ENCODE measurements at places on chromosomes 1 and 21. TPM values are rescaled to one million over a fixed set of nuclear protein-coding genes. Genes with fewer than 3 reads are reported as not detected.

GRCh38 chr1:70811815-70812214 lies 235.8 kb downstream of the PTGER3 start:
- H3K27ac ChIP-seq = no peak overlapping the region
- DNase-seq = peak; percentile 86
- no peaks in the 10 kb centered on the region for H3K27me3 ChIP-seq
- H3K4me3 ChIP-seq = no peak overlapping the region

DNA sequence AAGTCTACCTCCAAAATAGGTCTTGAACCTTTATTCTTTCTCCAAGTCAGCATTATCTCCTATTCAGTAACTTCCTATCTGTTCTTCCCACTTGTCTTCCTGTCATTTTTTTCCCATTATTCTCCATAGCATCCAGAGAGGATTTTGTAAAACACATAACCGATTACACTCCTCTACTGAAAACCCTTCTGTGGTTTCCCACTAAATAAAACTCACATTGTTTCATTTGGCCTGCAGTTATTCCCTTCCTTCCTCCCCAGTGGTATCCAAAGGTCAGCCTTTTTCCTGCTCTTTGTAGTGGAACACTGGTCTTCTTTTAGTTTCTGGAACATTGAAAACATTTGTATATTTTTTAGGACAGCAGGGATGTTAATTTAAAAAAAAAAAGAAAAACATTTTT lies 266.0 kb downstream of the GPR52 start:
- H3K4me1 ChIP-seq = no peaks in the 10 kb centered on the region
- H3K4me3 ChIP-seq = no peak overlapping the region
- H3K36me3 ChIP-seq = no peaks in the 10 kb centered on the region
- H3K27ac ChIP-seq = no peak overlapping the region
- no peak for DNase-seq
- no peaks in the 10 kb centered on the region for H3K27me3 ChIP-seq

GRCh38 chr21:41526478-41527087 lies 18.6 kb upstream of the TMPRSS2 start:
- no peak overlapping the region for H3K4me3 ChIP-seq
- no peaks in the 10 kb centered on the region for H3K4me1 ChIP-seq
- H3K36me3 ChIP-seq = no peaks in the 10 kb centered on the region
- DNase-seq = no peak
- H3K27ac ChIP-seq = no peak overlapping the region
- no peaks in the 10 kb centered on the region for H3K27me3 ChIP-seq

DNA sequence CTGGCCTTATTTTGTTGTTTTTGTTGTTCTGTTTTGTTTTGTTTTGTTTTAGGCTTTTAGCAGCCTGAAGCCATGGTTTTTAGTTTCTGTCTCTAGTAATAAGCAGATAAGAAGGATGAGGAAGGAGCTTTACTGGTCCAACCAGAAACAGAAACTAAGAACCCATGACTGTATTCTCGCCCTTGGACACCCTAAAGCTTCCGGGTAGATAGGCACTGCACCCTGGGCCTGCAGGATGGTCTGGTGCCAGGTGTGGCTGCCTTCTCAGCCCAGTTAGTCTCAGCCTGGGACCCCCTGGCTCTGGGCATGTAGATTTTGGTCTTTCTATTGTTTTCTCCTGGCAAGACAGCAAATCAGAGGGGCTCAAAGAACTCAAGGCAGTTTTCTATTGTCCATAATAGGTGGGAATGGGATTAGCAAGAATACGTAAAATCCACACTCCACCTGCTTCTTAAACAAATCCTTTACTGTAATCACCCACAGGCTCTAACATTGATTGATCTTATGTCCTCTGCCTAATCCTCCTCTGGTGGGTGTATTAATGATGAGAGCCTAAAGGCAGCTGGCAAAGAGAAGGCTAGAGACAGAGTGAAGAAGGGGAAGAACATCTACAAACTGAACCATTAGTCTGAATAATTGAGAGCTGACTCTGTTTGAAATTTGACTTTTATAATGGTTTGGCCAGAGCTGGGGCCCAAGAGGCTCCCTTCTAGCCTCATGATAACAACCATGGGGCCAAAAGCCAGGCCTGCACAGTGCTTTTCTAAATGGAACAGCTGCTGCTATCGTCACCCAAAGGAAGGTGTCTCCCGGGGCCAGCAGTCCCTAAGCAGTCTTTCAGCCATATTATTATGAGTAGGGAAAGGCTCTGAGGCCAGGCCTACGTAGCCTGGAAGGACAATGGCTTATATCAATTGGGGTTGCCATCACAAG lies 106.8 kb upstream of the ATP1A1 start:
- DNase-seq = no peak
- no peak overlapping the region for H3K4me3 ChIP-seq
- H3K27me3 ChIP-seq = no peaks in the 10 kb centered on the region
- H3K4me1 ChIP-seq = peaks cover 8% of the 10 kb centered on the region
- no peak overlapping the region for H3K27ac ChIP-seq

Gene FAM43B
- total RNA-seq = not detected

Gene WNT2B
- 0.52 TPM for total RNA-seq

Gene SPATA45
- not detected for total RNA-seq

Measured in A673 (cell line).